Esophagus muscularis mucosa (tissue), 4 donors: ENCODE measurements at places on chromosomes 5 and 9. TPM values are rescaled to one million over a fixed set of nuclear protein-coding genes. Genes with fewer than 3 reads are reported as not detected.

- H3K36me3 ChIP-seq = no peaks in the 10 kb centered on the region
- H3K4me3 ChIP-seq = no peak overlapping the region
- no peak for DNase-seq
- no peak overlapping the region for H3K27ac ChIP-seq
- no peaks in the 10 kb centered on the region for H3K27me3 ChIP-seq
Observed at GRCh38 chr9:89871871-89872331, 267.1 kb downstream of the GADD45G start.

DNA sequence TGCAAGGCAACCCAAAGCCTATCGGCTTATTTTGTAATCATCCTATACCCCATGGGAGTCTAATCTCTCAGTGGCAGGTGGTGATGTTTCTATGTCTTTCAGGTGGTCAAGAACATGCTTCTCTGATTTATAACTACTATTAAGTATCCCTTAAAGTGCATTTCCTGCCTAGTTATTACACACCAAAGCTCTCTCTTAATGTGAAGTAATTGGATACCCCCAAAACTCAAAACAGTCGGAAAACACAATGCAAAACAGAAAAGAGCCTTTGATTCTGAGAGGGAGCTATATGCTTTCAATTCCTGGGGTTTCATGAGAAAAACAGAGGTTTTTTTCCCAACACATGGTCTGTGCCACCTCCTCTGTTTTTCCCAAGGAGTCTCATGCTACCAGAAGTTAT is 416.4 kb downstream of the CSNK1G3 start:
- H3K4me3 ChIP-seq = no peak overlapping the region
- H3K4me1 ChIP-seq = no peaks in the 10 kb centered on the region
- H3K36me3 ChIP-seq = no peaks in the 10 kb centered on the region
- no peaks in the 10 kb centered on the region for H3K27me3 ChIP-seq
- DNase-seq = no peak

- peaks cover under 1% of the 10 kb centered on the region for H3K36me3 ChIP-seq
- no peaks in the 10 kb centered on the region for H3K4me1 ChIP-seq
- no peak overlapping the region for H3K27ac ChIP-seq
- no peak overlapping the region for H3K4me3 ChIP-seq
- no peak for DNase-seq
- H3K27me3 ChIP-seq = no peaks in the 10 kb centered on the region
Observed at GRCh38 chr9:20904995-20905394, 126.4 kb downstream of the HACD4 start.

Gene INSL4
- not detected for total RNA-seq

DNA sequence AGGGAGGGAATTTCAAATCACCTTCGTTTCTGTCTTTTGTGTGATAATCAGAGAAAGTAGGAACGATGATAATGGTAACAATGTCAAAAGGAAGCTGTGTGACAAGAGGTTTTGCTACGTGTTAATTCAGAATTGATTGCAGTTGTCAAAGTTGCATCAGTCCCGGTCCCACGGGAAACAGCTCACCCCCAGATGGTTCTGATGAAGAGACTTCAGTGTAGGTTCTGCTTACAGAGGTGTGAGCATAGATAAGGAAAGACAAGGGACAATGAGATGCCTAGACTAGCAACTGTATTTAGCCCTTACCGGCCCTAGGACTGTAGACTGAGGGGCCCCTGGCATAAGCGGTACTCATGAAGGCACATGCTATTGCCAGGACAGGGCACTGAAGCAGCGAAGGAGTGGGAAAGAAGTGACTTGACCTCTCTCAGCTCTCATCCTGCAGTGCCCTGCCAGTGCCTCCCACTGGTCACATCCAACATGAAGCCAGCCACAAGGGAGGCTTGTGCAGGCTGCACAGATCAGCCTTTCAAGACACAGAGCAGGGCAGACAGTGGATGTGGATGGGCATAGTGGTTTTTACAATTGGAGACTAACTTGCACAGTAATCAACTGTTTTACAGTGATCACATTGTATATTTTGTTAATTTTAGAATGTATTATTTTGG is 21.1 kb downstream of the PDE8B start:
- no peak overlapping the region for H3K27ac ChIP-seq
- no peaks in the 10 kb centered on the region for H3K4me1 ChIP-seq
- no peak overlapping the region for H3K4me3 ChIP-seq
- no peak for DNase-seq
- H3K27me3 ChIP-seq = no peaks in the 10 kb centered on the region

- H3K27me3 ChIP-seq = no peaks in the 10 kb centered on the region
- no peak for DNase-seq
- H3K4me1 ChIP-seq = no peaks in the 10 kb centered on the region
- H3K36me3 ChIP-seq = no peaks in the 10 kb centered on the region
- no peak overlapping the region for H3K4me3 ChIP-seq
- H3K27ac ChIP-seq = no peak overlapping the region
Observed at GRCh38 chr9:110276781-110277180, 20.5 kb upstream of the TXN start.

Gene TCOF1
- total RNA-seq = 29.8 TPM

Gene NUTM2G
- total RNA-seq = not detected

DNA sequence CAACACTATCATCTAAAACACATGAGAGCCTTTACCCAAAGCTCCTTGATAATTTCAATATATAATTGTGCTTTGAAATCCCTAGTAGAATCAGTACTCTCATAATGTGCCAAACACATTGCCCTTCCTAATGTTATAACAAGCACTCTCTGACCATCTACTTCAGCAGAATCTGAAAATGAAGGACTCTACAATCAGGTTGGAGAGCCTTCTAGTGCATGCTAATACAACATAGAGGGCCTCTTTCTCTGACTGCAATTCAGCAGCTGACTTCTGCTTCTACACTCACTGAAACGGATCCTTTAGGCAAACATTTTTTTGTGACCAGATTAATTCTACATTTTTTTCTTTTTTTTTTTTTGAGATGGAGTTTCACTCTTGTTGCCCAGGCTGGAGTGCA is 155.6 kb downstream of the EPB41L4A start:
- H3K4me3 ChIP-seq = no peak overlapping the region
- H3K36me3 ChIP-seq = no peaks in the 10 kb centered on the region

GRCh38 chr5:144451187-144451973 is 280.7 kb downstream of the KCTD16 start:
- no peaks in the 10 kb centered on the region for H3K27me3 ChIP-seq
- H3K4me1 ChIP-seq = no peaks in the 10 kb centered on the region
- no peak for DNase-seq
- no peak overlapping the region for H3K4me3 ChIP-seq
- H3K36me3 ChIP-seq = no peaks in the 10 kb centered on the region

DNA sequence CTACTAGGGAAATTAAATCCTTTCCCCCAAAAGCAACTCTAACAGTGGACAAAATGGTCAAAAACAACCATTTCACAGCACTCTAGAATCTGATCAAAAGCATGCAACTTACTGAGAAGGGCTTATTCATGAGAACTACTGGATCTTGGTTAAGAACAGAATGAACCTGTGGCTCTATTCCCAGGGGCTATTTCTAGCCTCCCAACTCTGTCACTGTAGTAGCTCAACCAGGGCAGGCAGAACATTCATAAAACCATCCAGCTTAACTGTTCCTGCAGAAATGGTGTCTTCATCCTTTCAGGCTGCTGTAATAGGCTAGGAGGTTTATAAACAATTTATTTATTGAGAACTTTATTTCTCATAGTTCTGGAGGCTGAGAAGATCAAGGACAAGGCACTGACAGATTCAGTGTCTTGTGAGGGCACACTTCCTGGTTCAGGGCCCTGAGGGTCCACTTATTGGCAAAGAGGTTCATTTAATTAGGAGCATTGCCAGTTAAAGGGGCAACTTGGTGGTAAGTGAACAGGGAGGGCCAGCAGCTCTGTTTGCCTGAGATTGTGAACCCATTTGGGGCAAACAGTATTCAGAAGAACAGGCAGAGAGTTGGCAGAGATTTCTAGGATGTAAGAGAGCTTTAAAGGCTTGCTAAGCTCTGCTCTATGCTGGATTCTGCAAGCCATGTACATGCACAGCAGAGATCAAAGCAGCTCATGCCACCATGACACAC is 238.5 kb upstream of the FBXL7 start:
- no peak for DNase-seq
- no peaks in the 10 kb centered on the region for H3K36me3 ChIP-seq
- H3K27ac ChIP-seq = no peak overlapping the region
- no peak overlapping the region for H3K4me3 ChIP-seq

DNA sequence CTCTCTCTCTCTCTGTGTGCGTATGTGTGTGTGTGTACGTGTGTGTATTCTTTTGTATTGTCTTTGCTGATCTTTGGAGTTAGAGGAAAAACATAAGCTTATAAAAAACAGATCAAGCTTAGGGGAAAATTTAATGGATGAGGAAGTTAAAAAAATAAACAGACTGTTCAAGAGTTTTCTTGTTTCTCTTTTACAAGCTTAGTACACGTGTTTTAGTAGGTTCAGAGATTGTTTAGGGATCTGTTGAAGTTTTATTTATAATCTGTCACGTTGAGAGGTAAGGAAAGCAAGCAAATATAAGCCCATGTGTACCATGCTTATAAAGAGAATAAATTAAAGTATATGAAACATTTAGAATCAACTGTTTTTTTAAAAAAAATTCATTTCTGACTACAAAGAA is 1470.3 kb upstream of the NUDT12 start:
- H3K4me1 ChIP-seq = no peaks in the 10 kb centered on the region
- H3K27me3 ChIP-seq = no peaks in the 10 kb centered on the region

Gene GNA14
- total RNA-seq = 8.1 TPM

Gene OR5C1
- total RNA-seq = not detected

GRCh38 chr9:16099732-16100536 is 547.1 kb downstream of the CCDC171 start:
- H3K4me3 ChIP-seq = no peak overlapping the region
- no peaks in the 10 kb centered on the region for H3K36me3 ChIP-seq
- no peak overlapping the region for H3K27ac ChIP-seq

Gene THBS4
- total RNA-seq = 25.6 TPM

DNA sequence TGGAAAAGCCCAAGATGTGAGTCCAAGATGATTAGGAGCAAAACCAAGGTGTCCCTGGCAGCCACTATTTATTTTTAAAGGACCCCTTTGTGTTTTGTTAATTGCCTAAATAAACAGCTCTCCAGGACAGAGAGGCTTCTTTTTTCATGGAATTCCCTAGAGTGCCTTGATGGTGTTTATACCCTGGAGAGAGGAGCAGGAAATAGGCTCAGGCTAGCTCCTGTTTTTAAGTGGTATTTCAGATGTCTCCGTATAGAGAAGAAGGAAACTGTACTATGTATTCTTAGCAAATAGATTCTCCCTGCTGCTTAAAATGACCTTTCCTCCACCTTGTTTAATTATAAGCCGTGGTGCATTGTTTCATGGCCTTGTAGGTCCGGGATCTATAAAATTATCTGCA is 292.4 kb downstream of the CD180 start:
- H3K4me3 ChIP-seq = no peak overlapping the region
- H3K27ac ChIP-seq = no peak overlapping the region
- DNase-seq = no peak

GRCh38 chr9:89478821-89479668 is 18.9 kb downstream of the SEMA4D start:
- no peak overlapping the region for H3K4me3 ChIP-seq
- H3K27ac ChIP-seq = no peak overlapping the region
- H3K4me1 ChIP-seq = peaks cover 25% of the 10 kb centered on the region
- DNase-seq = no peak
- no peaks in the 10 kb centered on the region for H3K27me3 ChIP-seq

- H3K27me3 ChIP-seq = no peaks in the 10 kb centered on the region
- peaks cover 6% of the 10 kb centered on the region for H3K4me1 ChIP-seq
- no peak for DNase-seq
- H3K27ac ChIP-seq = no peak overlapping the region
Observed at GRCh38 chr5:142637871-142638270, 48.0 kb downstream of the FGF1 start.

Gene CDC25C
- total RNA-seq = 0.17 TPM

GRCh38 chr5:140267559-140268018 is 35.3 kb downstream of the PFDN1 start:
- no peaks in the 10 kb centered on the region for H3K27me3 ChIP-seq
- H3K36me3 ChIP-seq = peaks cover 4% of the 10 kb centered on the region
- H3K27ac ChIP-seq = peak overlapping the region; percentile 39
- peaks cover 8% of the 10 kb centered on the region for H3K4me1 ChIP-seq

DNA sequence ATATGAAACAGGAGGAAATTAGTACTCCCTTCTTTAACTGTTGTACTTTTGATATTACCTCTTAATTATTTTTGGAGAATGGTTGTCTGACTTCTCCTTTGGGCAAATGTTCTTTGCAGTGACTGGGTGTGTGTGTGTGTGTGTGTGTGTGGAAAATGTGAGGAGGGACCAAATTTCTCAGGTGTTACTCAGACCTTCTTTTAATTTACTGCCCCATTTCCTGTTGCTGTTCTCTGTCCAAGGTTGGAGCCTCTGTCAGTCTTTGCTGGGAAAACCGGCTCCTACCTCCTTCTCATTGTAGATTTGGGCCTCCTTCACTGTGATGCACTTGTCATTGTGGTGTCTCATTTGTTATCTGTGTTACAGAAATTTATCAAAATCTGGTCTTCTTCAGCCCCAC is 68.4 kb downstream of the PBX3 start:
- no peaks in the 10 kb centered on the region for H3K27me3 ChIP-seq
- no peak for DNase-seq
- no peak overlapping the region for H3K27ac ChIP-seq
- peaks cover 4% of the 10 kb centered on the region for H3K4me1 ChIP-seq
- no peak overlapping the region for H3K4me3 ChIP-seq

DNA sequence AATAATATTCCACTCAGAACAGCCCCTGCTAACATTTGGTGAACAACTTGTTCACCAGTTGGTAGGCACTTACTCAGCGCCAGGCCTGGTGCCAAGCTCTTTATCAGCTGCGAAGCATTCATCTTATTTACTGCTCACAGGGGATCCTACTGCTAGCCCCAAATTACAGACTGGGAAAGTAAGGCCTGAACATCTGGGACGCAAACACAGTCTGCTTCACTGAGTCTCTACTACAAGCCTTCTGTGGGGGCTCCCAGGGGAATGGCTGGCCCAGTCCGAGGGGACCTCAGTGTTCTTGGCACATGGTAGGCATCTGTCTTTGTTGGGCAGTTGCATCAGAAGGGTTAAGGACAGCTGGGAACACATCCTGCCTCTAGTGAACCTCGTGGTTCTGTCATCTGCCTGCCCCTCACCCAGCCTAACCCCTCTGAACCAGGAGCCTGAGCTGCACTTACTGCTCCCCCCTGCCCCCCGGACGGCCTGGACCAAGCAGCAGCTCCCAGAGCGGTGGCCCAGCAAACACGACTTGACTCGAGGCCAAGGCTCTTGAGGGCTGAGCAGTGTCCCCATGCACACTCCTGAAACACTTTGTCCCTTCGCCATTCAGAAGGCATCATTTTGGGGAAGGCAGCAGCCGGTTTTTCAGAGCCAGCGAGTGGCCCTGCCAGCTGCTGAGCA is at the start of gene PHYHD1:
PHYHD1 (plus strand) TSS at position 602 of the 678 bp plus-strand sequence. CDS start 1,342 bp downstream, outside the sequence.
- peak within 1 kb of the TSS; percentile 85 for H3K27ac ChIP-seq
- peaks cover 34% of the 10 kb centered on the region for H3K36me3 ChIP-seq
- peaks cover 72% of the 10 kb centered on the region for H3K4me1 ChIP-seq
- no peak for DNase-seq
- H3K27me3 ChIP-seq = no peaks in the 10 kb centered on the region
- H3K4me3 ChIP-seq = peak within 1 kb of the TSS; percentile 65

- H3K4me1 ChIP-seq = peaks cover 22% of the 10 kb centered on the region
- DNase-seq = peak; percentile 34
- no peak overlapping the region for H3K27ac ChIP-seq
Observed at GRCh38 chr5:124253203-124253810, 493.1 kb downstream of the ZNF608 start.

GRCh38 chr5:176647843-176648473 is 674 bp downstream of the TSPAN17 start:
- H3K27ac ChIP-seq = peak overlapping the region; percentile 87
- peaks cover 9% of the 10 kb centered on the region for H3K36me3 ChIP-seq
- peaks cover 42% of the 10 kb centered on the region for H3K4me1 ChIP-seq
- no peaks in the 10 kb centered on the region for H3K27me3 ChIP-seq
- peak overlapping the region; percentile 85 for H3K4me3 ChIP-seq

Gene FGF1
- total RNA-seq = 4.0 TPM

Gene LHX3
- total RNA-seq = not detected

GRCh38 chr5:6788439-6788838 is 75.2 kb downstream of the TENT4A start:
- no peak overlapping the region for H3K27ac ChIP-seq
- no peaks in the 10 kb centered on the region for H3K27me3 ChIP-seq
- no peaks in the 10 kb centered on the region for H3K4me1 ChIP-seq
- H3K36me3 ChIP-seq = no peaks in the 10 kb centered on the region

Gene FBP2
- not detected for total RNA-seq
